RPMI7951 (cell line): ENCODE measurements at places on chromosomes 12 and 14.
A peak's percentile ranks its signal among the peaks of the same experiment; 100 is the strongest.

- DNase-seq: no peak
Measured at GRCh38 chr14:94636744-94637412, 24.7 kb downstream of the SERPINA3 start.

DNA sequence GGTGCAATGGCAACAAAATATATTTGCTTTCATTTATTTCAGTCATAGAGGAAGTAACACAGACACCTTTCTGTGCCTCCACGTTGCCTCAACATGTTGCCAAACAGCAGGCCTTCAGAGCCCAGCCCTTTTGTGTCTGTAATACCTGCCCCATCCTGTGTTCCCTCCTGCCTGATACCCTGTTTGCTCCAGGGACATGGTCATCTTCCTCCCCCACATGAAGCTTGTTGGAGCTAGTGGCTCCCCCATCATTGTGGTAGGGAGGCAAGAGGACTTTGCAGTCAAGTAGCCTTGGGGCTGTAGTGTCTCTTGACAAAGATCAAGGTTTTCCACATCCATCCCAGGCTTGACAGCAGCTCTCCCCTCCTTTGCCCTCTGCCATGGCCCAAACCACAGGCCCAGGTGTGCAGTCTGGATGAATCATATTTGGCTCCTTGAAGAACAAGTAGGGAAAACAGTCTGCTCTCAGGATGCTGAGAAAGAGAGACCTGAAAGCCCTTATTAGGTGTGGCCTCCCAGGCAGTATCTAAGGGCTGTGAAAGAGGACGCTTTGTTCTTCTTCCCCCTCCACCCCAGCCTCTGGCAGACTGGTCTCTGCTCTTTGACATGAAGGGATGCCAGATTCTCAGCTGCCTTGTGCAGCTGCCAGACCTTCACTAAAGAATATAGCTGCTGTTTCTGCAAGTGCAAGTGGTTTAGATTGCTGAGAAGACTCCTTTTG lies 329.0 kb downstream of the C12orf75 start:
- peak; percentile 73 for DNase-seq

DNA sequence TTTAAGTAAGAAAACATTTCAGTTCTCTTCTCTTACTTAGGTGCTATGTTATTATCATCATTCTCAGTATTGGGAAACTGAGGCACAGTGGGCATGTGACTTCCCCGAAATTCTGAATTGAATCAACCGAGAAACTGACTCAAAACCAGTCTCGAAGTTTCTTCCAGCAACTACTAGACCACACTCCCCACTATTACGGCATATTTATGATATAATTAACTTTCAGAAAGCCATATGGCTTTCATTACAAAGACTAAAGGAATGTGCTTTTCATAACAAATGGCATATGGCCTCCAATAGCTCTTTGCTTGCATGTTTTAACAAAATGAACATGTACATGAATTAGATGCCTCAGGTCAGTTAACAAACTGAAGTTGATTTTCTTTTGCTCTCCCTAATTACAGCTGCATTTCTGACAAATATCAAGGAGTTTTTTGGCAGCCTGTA lies 182.9 kb upstream of the SLC38A2 start:
- peak; percentile 81 for DNase-seq

DNA sequence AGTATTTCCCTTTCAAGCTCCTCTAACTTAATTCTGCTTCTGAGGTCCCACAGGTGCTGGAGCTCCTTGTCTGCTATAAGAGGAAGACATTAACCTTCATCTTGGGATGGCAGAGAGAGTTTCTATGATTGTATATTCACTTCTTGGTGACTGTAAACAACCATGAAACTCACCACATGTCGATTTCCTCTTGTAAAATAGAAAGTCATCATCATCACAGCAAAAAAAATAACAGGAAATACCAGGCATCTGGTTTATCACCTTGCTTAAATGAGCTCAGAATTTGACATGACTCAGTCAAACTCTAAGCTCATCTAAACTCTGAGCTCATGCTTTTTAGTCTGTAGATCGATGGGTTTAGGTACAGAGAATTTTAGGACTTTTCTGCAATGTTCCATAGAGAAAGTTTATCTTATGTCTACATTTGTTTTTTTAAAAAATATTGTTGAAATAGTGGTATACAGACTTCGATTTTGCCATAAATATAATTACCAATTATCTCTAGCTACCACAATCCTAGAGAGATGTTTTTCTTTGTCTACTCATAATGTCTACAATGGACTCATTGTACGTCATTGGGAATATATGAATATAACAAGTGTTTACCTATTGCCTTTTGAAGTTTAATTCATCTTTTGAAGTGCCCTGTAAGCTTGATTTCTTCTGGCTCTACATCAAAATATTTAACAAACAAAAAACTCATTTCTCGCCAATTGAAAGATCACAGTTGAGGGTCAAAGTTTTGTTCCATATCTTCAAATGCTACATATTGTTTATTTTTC lies 58.4 kb downstream of the IGF1 start:
- DNase-seq: no peak

GRCh38 chr14:74915426-74915825 lies 7.6 kb downstream of the RPS6KL1 start:
- DNase-seq: no peak

- no peak for DNase-seq
Measured at GRCh38 chr12:107196681-107197080, 103.3 kb upstream of the CRY1 start.

DNA sequence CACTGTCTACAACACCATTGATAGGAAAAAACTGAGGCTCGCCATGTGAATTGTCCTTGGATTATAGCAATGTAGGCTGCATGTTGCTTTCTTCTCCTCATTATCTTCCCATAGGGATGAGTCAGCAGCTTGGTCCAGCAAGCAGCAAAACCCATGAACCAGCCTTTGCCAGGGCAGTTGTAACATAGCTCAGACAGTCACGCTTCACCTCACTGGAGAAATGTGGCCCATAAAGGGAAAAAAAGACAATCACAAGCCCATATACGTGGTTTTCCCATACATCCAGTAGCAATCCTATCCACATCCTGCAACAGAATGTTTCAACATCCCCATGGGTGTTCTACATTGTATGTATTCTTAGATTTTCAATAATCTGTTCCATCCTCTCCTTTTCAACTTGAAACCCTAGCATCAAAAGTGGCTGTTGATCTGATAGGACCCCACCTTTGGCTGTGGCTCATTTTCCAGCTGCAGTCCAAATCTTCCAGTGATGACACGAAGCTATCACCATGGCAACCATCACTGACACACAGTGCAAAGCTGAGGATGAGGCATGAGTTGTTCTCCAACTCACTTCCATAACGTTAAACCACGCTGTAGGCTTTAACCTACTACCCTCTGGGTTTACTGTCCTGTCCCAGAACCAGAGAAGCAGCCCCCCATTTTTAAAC lies 34.0 kb downstream of the GRIN2B start:
- no peak for DNase-seq

GRCh38 chr12:66538970-66539369 lies 139.9 kb downstream of the GRIP1 start:
- no peak for DNase-seq

DNA sequence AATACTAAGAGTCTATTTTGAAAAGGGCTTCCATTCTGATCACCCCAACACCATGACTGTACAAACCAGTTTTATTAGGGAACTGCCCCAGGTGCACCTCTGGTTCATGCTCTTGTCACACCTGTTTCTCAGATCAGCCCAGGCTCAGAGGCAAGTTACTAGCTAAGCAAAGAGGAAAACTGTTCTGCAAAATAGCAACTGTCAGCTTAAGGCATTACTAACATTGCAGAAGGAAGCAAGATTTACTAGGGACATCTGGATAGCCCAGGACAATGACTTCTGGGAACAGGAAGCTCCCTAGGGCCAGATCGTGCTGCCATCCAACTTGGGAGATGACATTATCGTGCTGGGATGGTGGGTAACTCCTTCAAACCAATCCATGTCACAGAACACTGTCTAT lies 30.1 kb downstream of the ANAPC7 start:
- no peak for DNase-seq

- no peak for DNase-seq
Measured at GRCh38 chr12:57523706-57524614, 1.3 kb downstream of the MBD6 start.

DNA sequence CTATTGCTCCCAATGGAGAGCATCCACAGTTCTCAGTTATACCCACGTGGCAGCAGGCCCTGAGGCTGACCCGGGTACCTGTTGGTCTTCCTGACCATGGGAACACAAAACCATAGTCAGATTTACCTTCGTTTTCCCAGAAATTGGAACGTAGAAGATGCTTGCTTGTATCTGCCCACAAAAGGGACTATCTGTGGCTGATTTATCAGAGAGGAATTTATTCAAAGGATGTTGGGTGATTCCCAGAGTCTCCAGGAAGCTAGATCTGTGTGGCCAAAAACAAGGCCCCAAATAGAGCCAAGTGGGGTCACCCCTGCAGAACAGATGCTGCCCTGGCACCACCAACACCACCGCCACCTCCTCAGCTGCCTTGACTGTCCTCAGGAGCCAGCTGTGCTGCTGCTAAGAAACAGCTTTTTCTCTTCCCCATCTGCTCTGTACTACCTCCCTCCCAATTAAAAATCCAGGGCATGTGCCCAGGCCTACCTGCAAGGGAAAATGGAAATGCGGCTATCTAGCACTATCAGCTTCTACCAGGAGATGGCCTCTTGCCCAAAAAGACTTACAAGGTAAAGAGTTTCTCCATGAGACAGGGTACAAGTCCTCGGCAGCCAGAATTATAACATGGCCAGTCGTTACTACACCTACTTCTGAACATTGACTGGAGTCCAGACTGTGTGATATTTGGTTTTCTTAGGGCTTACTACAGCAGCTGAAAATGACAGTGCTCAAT lies 128.6 kb upstream of the PLEKHG7 start:
- peak; percentile 44 for DNase-seq

GRCh38 chr14:96100161-96101064 lies 61.3 kb downstream of the C14orf132 start:
- peak; percentile 79 for DNase-seq

DNA sequence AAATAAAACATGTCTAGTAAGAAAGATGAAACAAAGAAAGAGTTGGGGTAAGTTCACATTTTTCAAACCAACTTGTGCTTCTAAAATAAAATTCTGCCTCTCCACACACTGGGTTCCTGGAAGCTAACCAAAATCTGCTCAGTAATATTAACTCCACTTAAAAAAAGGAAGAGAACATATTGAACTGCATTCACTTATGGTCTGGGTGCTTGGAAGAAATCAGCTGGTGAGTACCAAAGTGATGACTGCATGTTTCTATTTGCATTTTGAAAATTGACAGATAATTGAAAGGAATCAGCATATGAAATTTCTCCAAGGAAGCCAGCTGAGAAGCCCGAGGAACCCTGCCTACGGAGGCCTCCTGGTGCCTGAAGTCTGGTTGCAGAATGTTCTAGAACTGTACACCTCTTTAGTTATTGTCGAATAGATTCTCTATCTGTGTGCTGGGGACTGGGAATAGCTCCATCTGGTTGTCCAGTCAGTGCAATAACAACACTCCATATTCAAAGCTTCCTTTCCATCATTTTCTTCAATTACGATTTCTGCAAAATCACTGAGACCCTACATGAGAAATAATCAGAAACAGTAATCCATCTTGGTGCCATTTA lies 836.1 kb downstream of the VRK1 start:
- no peak for DNase-seq

DNA sequence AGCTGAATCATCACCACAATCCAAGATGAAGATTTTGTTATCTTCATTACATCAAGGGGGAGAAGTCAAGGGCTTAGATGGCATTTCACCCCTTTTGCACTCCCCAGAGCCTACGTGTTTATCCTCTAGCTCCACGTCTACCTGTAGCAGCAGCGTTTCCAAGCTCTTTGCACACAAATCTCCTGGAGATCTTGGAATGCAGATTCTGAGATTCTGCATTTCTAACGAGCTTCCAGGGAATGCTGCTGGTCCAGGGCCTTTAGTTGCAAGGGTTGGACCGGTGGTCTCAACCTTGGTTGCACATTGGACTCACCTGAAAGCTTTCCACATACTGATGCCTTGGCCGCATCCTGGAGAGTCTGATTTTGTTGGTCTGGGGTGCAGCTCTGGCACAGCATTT lies 49.5 kb upstream of the STON2 start:
- DNase-seq: no peak

DNA sequence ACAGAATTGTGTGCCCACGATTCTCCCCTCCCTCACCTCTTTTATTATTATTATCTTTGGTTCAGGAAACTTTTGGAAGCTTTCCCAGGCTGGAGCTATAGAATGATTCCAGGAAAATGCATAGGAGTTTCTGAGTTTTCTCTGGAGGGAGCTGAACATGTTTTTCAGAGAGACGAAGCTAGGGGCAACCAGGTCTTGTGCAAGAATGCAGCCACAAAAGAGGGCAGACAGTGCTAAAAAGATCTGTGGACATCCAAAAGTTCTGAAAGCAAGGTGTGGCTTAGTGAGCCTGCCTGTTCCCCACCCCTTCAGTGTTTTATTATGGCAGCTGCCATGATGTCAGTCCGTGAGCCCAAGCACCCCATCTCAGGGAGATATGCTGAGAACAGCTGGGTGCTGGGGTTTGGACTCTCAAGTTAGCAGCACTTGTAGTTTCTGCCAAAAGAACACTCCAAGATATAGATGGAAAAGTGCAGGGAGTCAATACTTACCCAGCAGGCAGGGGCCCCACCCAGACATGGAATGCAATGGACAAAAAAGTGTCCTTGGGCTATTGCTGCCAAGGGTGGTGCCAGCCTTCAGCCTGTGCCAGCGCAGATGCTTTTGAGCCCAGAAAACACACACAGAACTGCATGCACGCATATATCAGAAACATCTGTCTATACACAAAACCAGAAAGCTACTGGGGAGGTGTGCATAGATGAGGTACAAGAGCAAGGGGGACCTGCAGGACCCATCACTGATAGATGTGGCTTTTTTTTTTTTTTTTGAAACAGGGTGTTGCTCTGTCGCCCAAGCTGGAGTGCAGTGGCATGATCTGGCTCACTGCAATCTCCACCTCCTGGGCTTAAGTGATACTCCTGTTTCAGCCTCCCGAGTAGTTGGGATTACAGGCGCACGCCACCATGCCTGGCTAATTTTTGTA lies 17.0 kb upstream of the IRF2BPL start:
- DNase-seq: peak; percentile 51

GRCh38 chr12:3630621-3631271 lies 122.2 kb downstream of the CRACR2A start:
- no peak for DNase-seq

GRCh38 chr12:97368462-97369163 lies 94.0 kb upstream of the RMST start:
- DNase-seq: no peak

- DNase-seq: peak; percentile 79
Measured at GRCh38 chr12:1591543-1591942, 2.8 kb downstream of the FBXL14 start.

- DNase-seq: peak; percentile 18
Measured at GRCh38 chr12:10243818-10244520, 31.3 kb downstream of the GABARAPL1 start.

GRCh38 chr12:52992699-52993557 lies 13.3 kb upstream of the EIF4B start:
- DNase-seq: peak; percentile 39

DNA sequence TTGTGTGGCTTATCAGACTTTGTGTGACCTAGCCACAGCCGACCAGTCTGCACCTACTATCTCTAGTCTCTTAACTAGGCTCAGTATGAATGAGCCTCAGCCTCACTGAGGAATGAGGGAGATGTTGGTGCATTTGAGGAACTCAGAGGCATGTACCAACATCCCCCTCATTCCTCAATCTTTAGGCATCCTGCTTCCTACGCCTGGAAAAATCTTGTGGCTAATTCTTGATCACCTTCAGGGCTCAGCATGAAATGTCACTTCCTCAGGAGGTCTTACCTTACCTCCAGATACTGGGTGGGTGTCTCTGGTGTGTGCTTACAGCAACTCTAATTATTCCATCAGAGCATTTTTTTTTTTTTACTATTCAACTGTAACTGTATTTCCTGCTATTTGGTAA lies 148.8 kb upstream of the TMCC3 start:
- no peak for DNase-seq

- DNase-seq: no peak
Measured at GRCh38 chr14:61622051-61622450, 73.3 kb upstream of the HIF1A start.

GRCh38 chr12:12387501-12387900 lies 30.6 kb downstream of the BORCS5 start:
- peak; percentile 54 for DNase-seq
